Naive thymus-derived CD8-positive, alpha-beta T cell (primary cell): ENCODE measurements at places on chromosomes 16 and 17. TPM values are rescaled to one million over a fixed set of nuclear protein-coding genes. Genes with fewer than 3 reads are reported as not detected.

Gene IRX3
- not detected for total RNA-seq

Gene LRRC37A
- 9.7 TPM for total RNA-seq

Gene SECTM1
- not detected for total RNA-seq

Gene AOC2
- 4.0 TPM for total RNA-seq

Gene KRT32
- total RNA-seq, result not detected

Gene CIITA
- 18.8 TPM for total RNA-seq

Gene CCL15
- not detected for total RNA-seq

Gene CCDC200
- total RNA-seq, result 2.1 TPM

Gene ARHGAP44
- not detected for total RNA-seq

Gene ARL5C
- total RNA-seq, result not detected

Gene NOTUM
- total RNA-seq, result not detected

Gene MT4
- total RNA-seq, result not detected

Gene MYH2
- total RNA-seq, result not detected

Gene HBA2
- not detected for total RNA-seq

- no peak for DNase-seq
- H3K27ac ChIP-seq, result no peak overlapping the region
- H3K4me1 ChIP-seq, result no peaks in the 10 kb centered on the region
- no peaks in the 10 kb centered on the region for H3K36me3 ChIP-seq
These were observed 94.9 kb downstream of the TOX3 start for GRCh38 chr16:52451971-52452421.

DNA sequence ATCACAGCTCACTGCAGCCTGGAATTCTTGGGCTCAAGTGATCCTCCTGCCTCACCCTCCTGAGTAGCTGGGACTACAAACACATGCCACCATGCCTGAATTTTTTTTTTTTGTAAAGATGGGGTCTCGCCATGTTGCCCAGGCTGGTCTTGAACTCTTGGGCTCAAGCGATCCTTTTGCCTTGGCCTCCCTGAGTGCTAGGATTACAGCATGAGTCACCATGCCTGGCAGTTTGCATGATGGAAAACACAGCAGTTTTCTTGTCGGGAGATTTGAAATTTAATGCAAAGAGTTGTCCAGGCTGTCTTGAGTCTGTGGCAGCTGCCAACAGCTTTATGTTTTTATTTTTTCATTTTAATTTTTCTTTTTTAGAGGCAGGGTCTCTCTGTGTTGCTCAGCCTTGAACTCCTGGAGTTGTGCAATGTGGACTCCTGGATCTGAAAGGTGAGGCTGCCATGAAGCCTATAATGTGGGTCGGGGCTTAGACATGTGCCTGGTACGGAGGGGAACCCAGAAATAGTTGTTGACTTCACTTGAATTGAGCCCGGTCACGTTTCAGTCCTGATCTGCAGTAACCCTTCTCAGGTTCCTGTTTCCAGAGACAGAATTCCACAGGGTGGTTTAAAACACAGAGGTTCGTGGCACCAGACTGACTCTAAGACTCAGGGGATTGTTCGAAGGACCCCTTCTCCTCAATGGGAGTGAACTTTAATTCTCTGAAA is 18.7 kb downstream of the CD300A start:
- H3K4me3 ChIP-seq, result no peak overlapping the region
- no peak for DNase-seq
- H3K27me3 ChIP-seq, result no peaks in the 10 kb centered on the region
- H3K36me3 ChIP-seq, result no peaks in the 10 kb centered on the region

DNA sequence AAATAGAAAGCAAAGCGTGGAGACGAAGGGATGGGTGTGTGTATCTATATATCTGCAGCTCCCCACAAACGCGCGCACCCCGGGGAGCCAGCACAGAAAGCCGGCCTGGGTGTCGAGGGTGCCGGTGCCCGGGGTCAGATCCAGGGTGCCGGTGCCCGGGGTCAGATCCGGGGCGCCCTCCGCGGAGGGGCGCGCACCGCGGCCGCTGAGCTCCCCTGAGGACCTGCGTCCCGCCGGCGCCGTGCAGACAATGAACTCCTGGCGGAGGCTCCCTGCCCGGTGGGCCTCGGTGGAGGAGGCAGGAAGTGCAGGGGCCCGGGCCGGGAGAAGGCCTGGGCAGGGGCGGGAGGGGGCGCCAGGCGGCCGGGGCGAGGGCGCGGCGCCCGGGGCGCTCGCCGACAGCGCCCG is 1.1 kb downstream of the ZNF423 start:
- H3K27ac ChIP-seq, result no peak overlapping the region
- no peak for DNase-seq

- DNase-seq, result no peak
- no peak overlapping the region for H3K4me3 ChIP-seq
These were observed 66.4 kb downstream of the ABCC1 start for GRCh38 chr16:16015849-16016248.

GRCh38 chr17:73532421-73532901 is 111.8 kb downstream of the SDK2 start:
- peaks cover 8% of the 10 kb centered on the region for H3K4me1 ChIP-seq
- H3K27me3 ChIP-seq, result no peaks in the 10 kb centered on the region
- no peaks in the 10 kb centered on the region for H3K36me3 ChIP-seq
- no peak for DNase-seq
- no peak overlapping the region for H3K27ac ChIP-seq

- DNase-seq, result no peak
- no peaks in the 10 kb centered on the region for H3K27me3 ChIP-seq
- peaks cover 59% of the 10 kb centered on the region for H3K36me3 ChIP-seq
These were observed 4.1 kb downstream of the SRSF1 start for GRCh38 chr17:58002973-58003372.

DNA sequence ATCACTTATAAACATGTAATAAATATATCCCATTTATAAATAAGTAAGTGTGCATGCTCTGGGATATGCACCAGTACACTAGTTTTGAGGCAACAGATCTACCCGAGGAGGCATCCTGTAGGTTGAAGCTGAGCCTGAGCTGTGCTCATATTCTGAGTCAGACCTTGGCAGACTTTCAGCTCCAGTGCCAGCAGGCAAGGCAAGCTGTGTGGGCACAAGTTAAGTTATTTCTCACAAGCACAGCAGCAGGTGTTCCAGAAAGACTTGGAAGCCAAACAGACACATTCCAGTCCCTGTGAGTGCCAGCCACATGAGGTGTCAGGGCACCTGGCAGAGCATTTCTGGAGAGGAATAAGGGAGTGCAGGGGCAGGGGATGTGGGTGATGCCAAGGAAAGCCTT is 1.3 kb upstream of the CLEC19A start:
- no peak overlapping the region for H3K27ac ChIP-seq
- H3K27me3 ChIP-seq, result peaks cover 3% of the 10 kb centered on the region
- no peaks in the 10 kb centered on the region for H3K36me3 ChIP-seq

DNA sequence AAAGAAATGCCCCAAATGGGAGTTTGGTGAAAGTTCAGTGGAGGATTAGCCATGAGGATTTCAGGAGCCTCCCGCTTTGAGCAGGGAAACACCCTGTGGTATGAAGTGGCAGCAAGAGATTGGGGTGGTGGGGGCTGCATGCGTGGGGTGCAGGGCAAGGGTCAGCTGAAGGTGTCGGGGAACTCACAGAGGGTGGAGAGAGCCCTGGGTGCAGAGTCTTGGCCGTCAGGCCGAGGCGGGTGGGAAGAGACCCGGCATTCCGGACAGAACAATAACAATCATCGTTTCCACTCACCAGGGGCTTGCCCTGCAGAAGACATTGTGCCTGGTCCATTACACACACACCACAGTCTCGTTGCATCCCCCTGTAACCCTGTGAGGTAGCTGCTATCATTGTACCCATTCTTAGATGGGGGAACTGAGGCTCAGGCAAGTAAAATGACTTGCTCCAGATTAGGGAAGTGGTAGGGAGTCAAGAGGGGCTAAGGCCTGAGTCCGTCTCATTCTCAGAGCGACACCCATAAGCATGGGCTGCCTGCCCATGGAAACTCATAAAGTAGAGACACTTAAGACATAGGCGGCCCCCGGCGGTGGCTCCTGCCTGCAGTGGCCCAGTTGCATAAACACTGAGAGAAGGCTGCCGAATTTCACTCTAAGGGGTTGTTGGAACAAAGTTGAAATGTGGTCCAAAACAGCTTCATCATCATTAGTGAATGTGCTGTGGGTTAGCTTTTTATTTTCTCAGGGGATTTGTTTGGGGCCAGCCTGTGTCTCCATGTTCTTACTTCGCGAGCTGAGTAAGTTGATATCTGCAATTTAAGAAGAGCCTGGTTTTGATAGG is 93.3 kb downstream of the CMIP start:
- no peaks in the 10 kb centered on the region for H3K36me3 ChIP-seq
- H3K4me1 ChIP-seq, result peaks cover 45% of the 10 kb centered on the region
- DNase-seq, result no peak
- H3K27me3 ChIP-seq, result no peaks in the 10 kb centered on the region
- H3K27ac ChIP-seq, result no peak overlapping the region

DNA sequence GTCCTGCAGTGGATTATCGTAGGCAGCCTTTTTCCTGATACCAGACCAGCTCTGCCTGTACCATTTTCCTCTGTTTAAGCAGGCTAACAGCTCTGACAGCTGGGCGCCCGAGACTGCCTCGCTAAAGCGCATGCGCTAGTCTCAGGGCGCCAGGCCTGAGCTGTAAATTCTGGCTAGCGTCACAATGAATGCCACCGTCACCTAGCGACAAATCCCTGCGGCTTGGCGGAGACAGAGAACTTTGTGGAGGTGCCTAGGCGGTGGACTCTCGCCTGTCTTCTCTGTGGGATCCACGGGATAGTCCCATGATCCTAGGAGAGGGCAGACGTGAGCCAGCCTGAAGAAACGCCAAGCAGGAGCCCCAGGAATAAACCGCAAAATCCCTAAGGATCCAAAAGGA is 573.9 kb downstream of the KCNJ18 start:
- DNase-seq, result no peak
- H3K36me3 ChIP-seq, result no peaks in the 10 kb centered on the region
- H3K4me1 ChIP-seq, result no peaks in the 10 kb centered on the region
- H3K4me3 ChIP-seq, result no peak overlapping the region
- H3K27me3 ChIP-seq, result no peaks in the 10 kb centered on the region
- H3K27ac ChIP-seq, result no peak overlapping the region

- peak overlapping the region; percentile 91 for H3K27ac ChIP-seq
- peak overlapping the region; percentile 94 for H3K4me3 ChIP-seq
- peaks cover 54% of the 10 kb centered on the region for H3K4me1 ChIP-seq
- H3K27me3 ChIP-seq, result no peaks in the 10 kb centered on the region
These were observed 924 bp downstream of the SMARCD2 start for GRCh38 chr17:63841350-63842172.

- no peak overlapping the region for H3K4me3 ChIP-seq
- no peak for DNase-seq
- H3K36me3 ChIP-seq, result no peaks in the 10 kb centered on the region
- no peaks in the 10 kb centered on the region for H3K4me1 ChIP-seq
- H3K27me3 ChIP-seq, result peaks cover 6% of the 10 kb centered on the region
These were observed 28.4 kb downstream of the DNAH2 start for GRCh38 chr17:7745748-7746470.

- no peaks in the 10 kb centered on the region for H3K27me3 ChIP-seq
- H3K27ac ChIP-seq, result no peak overlapping the region
- no peak for DNase-seq
- H3K4me1 ChIP-seq, result no peaks in the 10 kb centered on the region
- no peak overlapping the region for H3K4me3 ChIP-seq
- H3K36me3 ChIP-seq, result no peaks in the 10 kb centered on the region
These were observed 140.5 kb downstream of the SSH2 start for GRCh38 chr17:29789196-29790170.

DNA sequence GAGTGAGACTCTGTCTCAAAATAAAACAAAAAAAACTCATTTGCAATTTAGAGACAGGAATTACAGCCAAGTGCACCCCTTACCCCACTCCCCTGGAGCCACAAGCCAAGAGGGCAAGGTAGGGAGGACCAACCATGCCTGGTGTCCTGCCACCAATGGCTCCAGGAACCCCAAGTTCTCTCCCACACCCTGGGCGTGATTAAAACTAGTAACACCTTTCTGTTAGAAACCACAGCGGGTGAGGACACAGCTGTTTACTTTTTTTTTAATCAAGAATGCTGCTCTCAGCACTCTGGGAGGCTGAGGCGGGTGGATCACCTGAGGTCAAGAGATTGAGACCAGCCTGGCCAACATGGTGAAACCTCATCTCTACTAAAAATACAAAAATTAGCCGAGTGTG is 38.1 kb downstream of the ANKRD11 start:
- H3K4me1 ChIP-seq, result peaks cover 85% of the 10 kb centered on the region
- H3K36me3 ChIP-seq, result no peaks in the 10 kb centered on the region
- DNase-seq, result no peak
- peak overlapping the region; percentile 34 for H3K4me3 ChIP-seq
- H3K27me3 ChIP-seq, result no peaks in the 10 kb centered on the region

- DNase-seq, result no peak
- H3K4me3 ChIP-seq, result no peak overlapping the region
- peaks cover 15% of the 10 kb centered on the region for H3K27me3 ChIP-seq
- peaks cover 34% of the 10 kb centered on the region for H3K4me1 ChIP-seq
These were observed 32.9 kb upstream of the FBXO47 start for GRCh38 chr17:39000021-39000601.

- H3K36me3 ChIP-seq, result no peaks in the 10 kb centered on the region
- no peak overlapping the region for H3K27ac ChIP-seq
- H3K4me3 ChIP-seq, result no peak overlapping the region
- H3K27me3 ChIP-seq, result no peaks in the 10 kb centered on the region
- H3K4me1 ChIP-seq, result peaks cover 2% of the 10 kb centered on the region
These were observed 175.3 kb downstream of the NPIPB11 start for GRCh38 chr16:29231244-29231643.

GRCh38 chr17:70041061-70041460 is 34.0 kb upstream of the KCNJ16 start:
- no peaks in the 10 kb centered on the region for H3K4me1 ChIP-seq
- H3K27ac ChIP-seq, result no peak overlapping the region
- no peaks in the 10 kb centered on the region for H3K36me3 ChIP-seq
- H3K27me3 ChIP-seq, result peaks cover 3% of the 10 kb centered on the region

DNA sequence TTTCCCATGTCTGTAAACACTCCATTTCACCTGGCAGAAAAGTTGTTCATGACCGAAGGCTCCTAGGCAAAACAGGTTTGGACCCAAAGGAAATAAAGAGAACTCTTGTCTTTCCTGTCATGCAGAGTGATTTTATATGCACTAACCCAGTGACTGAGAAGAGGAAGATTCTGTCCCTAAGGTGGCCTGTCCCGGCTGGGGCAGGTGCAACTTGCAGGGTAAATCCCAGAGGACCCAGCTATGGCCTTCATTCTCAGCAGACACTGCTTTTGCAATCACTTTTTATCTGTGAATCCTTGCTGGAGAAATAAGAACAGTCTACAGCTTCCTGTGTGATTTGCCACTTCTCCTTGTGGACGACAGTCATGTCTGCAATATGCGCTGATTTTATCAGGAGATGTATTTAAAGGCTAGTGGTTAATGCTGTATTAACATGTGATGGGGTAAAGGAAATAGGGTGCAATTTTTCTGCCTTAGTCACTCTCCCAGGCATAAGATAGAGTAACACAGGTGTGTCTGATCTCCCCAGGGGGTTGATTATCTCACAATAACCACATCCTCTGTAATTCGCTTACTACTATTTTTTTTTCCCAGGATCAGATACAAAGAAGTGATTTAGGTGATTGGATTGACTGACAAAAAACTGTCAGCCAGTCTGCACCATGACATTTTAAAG is 696.8 kb upstream of the SOX9 start:
- H3K4me1 ChIP-seq, result no peaks in the 10 kb centered on the region
- no peak overlapping the region for H3K4me3 ChIP-seq
- DNase-seq, result no peak
- H3K27ac ChIP-seq, result no peak overlapping the region
- no peaks in the 10 kb centered on the region for H3K36me3 ChIP-seq
